ENCODE measurements at places on chromosomes 6 and 20.
A peak's percentile ranks its signal among the peaks of the same experiment; 100 is the strongest.

DNA sequence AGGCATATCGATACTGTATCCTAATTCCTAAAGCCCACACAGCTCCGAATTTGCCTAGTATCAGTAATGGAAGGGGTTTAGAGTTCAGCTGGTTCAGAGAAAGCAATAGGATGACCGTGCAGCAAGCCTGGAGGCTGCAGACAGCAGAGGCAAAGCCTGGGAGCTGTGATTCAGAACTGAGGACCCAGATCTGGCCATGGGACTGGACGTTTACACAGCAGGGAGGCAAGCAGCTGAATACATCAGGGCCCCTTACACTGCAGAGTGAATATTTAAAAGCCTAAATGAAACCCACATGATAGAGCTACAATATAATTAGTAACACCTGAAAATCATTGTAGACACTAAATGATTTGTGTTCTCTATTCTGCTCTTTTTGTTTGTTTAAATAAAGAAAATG is 38.0 kb downstream of the ELOVL2 start:
- peak; percentile 21 for DNase-seq

DNA sequence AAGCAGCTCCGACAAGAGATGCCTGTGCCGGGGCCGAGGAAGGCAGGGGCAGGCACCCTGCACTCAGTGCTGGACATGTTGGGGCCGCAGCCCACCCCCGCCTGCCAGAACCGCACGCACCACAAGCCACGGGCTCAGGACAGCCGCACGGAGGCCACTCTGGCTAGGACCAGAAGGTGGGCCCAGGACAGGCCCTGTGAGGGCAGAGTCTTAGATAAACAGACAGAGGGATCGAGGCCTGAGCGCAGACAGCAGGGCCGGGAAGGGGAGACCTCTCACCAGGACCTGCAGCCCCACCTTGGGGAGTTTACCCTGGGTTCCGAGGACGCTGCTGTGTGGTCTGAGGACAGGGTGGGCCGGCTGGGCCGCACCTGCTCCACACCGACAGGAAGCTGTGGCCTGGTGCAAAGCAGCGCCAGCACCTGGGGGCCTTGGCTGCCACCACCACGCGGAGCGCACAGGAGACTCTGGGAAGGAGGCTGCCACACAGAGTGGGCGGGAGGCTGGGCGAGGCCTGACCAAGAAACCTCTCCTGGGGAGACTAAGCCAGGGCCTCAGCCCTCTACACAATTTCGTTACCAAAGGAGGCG is 32.0 kb downstream of the KCNQ2 start:
- no peak for DNase-seq

DNA sequence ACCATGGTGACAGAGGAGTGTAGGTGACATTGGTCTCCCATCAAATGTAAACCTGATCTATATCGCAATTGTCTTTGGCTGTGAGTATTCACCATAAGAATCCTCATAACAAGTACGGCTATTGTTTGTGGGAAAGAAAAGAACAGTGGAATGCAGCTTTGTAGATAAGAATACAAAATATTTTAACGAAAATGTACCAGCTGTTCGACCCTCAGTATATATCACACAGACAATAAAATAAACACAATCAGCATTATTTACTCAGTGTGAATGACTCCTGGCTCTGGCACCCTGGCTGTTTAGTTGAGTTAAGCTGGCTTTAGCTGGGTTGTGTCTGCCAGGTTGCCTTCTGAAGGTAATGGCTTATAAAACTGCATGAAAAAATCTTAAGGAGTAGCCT is 43.4 kb downstream of the SNRNP48 start:
- no peak for DNase-seq

- no peak for DNase-seq
Observed at GRCh38 chr6:165841153-165841558, 178.1 kb upstream of the PDE10A start.

DNA sequence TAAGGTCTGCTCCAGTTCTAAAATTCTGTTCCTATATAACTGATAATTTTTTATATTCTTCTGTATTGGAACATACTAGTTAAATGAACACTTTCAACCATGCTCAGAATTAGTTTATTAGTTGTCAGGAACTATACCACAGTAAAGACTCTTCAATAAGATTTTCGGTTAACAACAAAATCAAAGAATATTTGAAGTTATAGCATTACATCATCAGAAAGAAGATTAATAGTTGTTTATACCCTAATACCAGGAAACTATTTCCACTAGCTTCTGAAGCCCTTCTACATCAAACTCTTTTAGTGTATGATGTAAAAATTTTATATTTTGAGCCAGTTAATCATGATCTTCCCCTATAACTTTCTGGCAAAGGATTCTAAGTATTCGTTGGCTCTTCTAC is 6.6 kb downstream of the CALHM4 start:
- no peak for DNase-seq

DNA sequence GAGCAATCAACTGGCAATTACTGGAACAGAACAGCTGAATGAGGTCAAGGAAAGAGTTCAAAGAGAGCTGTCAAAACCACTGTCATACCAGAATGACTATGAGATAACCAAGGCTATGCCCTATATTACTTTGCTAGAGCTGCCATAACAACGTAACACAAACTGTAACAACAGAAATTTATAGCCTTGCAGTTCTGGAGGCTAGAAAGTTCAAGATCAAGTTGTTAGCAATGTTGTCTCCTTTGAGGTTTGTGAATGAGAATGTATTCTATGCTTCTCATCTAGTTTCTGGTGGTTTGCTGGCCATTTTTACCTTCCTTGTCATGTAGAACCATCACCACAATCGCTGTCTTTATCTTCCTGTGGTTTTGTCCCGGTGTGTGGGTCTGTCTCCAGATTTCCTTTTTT is 1323.0 kb upstream of the GJE1 start:
- DNase-seq: no peak

GRCh38 chr20:57777911-57778310 is 68.1 kb upstream of the PMEPA1 start:
- no peak for DNase-seq

DNA sequence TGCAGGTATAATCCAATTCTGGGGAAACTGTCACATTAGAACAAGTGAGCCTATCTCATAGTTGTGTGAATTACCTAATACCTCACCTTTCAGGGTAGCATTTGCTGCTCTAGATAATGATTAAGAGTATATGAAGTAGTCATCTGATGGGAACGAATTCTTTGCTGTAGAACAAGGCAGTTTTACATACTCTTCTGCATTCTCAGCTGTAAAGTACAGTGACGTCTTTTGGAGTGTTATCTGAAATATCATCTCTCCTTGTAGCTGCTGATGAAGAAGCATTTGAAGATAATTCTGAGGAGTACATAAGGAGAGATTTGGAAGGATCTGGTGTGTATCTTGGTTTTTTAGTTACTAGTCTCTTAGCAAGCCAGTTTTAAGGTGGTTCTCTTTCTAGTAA is 28.4 kb downstream of the CSE1L start:
- no peak for DNase-seq

- no peak for DNase-seq
Observed at GRCh38 chr6:7135755-7136154, 28.0 kb downstream of the RREB1 start.

DNA sequence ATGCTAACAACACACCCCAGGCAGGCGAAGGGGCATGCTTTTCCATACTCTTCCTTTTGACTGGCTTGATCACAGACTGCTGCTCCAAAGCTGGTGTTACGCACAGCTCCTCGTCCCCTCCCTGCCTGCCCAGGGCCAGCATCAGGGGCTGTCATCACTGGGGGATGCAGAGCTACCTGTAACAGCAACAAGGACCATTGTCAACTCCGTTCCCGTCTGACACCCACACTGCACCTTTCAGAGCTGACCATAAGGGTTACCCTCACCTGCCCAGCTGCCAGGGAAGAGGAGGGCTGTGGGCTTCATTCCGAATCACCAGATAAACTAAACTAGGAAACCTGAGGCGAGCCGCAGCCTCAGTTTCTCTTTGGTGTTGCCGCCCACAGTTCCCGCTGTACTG is 15.4 kb downstream of the NQO2 start:
- DNase-seq: no peak

- DNase-seq: peak; percentile 94
Observed at GRCh38 chr20:63969838-63970713, at the start of gene ZNF512B. Gene ZNF512B (minus strand): TSS chr20:63969930. CDS start chr20:63967950, 1,980 bp downstream.

DNA sequence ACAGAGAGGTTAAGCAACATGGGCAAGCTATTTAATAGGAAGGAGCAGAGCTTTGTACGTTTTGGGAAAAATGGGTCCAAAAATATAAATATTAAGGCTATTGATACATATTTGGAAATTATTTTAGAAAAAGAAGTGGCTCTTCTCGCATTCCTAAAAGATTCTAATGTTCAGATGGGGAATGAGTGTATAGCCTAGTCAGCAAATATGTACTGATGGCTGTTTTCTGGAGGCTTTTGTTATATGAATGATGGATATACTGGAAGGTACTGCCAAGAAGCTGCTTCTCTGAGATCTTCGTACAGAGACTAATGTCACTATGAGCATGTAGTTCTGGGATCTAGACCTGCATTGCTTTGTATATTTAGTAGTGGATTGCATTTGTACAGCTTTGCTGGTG is 71.7 kb downstream of the PLAGL1 start:
- no peak for DNase-seq

GRCh38 chr20:4472906-4473305 is 248.8 kb upstream of the PRND start:
- DNase-seq: peak; percentile 27

GRCh38 chr20:47290008-47290407 is 66.5 kb downstream of the ZMYND8 start:
- DNase-seq: no peak

- DNase-seq: no peak
Observed at GRCh38 chr6:54609981-54610380, 236.6 kb upstream of the FAM83B start.

GRCh38 chr6:14468647-14469321 is 351.2 kb downstream of the CD83 start:
- no peak for DNase-seq

DNA sequence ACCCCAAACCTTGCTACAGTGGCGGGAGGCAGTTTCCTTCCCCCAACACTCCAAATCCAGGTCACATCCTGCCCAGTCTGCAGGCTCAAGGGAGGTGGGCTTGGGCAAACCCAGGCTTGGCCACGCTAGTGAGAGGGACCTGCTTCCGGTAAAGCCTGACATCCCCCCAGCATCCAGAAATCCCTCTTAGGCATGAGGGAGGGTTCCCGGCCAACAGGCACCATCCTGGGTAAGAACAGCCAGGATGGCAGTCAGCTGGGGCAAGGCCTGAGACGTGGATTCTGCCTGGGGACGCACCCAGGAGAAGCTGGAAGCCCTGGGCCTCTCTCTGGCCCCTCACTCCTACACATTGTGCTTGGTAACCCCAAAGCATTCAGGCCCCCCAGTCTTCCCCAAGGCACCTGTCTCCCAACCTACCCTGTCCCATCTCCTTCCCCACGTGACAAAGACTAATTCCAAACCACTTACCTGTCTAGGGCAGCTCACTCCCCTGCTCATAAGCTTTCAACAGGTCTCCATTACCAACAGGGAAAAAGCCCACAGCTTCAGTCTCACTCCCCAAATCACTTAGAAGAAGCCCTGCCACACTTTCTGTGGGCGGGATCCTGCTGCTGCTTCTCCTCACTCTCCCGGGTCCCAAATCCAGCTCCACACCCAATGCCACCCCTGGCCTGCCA is 2.1 kb downstream of the C20orf144 start:
- DNase-seq: no peak

GRCh38 chr6:43256670-43257366 is 13.5 kb downstream of the TTBK1 start:
- no peak for DNase-seq

GRCh38 chr6:36559011-36559793 is 11.9 kb upstream of the STK38 start:
- no peak for DNase-seq

GRCh38 chr20:33828326-33828844 is 17.2 kb downstream of the CHMP4B start:
- DNase-seq: no peak

DNA sequence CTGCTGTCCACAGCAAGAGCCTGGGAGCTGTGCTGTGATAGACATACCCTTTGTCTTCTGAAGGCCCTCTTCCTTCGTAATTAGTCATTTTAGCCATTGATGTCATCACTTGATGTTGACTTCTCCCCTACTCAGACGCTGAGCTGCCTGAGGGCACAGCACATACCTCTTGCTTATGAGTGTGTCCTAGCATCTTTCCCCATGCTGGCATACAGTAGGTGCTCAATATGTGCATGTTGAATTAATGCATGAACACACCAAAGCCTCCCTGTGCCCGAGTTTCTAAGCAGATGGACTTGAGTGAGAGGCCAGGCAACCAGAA is 35.8 kb upstream of the FAM83D start:
- DNase-seq: no peak

DNA sequence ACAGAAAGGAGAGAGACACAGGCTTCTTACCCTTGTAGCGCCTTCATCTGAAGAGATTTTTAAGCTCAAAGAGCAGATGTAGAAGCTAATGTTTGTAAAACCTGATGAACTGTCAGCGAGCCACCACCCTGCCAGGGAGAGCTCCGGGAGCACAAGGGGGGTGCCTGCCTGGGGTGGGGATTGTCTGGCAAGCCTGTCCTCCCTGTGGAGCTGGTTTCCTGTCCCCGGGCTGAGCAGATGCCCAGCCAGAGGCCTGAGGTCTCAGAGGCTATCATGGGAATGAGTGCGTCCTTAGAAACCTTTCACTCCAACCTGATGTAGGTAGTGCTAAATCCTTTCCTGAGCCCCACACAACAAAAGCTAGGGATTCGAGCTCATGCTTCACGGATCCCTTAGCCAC is 41.9 kb upstream of the NR2E1 start:
- no peak for DNase-seq

DNA sequence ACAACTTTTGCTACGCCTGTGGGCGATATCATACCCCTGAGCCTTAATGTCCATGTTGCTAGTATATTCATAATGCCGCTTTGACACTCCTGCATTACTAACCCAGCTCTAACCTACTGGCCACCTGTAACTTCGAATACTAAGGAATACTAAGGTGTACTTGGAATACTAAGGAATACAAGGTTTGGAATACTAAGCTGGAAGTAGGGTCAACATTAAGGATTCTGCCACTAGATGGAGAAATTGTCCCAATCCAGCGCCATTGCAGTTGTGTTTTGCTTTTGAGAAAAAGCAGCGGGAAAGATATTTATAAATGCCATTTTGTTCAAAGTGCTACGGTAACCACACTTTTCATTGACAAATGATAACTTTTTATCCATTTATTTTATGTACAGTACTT is 10.7 kb downstream of the TBXT start:
- no peak for DNase-seq

GRCh38 chr6:55016261-55016660 is 158.1 kb upstream of the HCRTR2 start:
- no peak for DNase-seq

DNA sequence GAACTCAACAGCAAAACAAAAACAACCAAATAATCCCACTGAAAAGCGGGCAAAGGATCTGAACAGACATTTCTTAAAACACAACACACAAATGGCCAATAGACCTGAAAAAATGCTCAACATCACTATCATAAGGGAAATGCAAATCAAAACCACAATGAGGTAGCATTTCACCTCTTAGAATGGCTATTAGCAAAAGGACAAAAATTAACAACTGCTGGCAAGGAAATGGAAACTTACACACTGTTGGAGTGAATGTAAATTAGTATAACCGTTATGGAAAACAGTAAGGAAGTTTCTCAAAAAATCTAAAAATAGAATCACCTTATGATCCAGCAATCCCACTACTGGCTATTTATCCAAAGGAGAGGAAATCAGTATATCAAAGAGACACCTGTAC is 20.9 kb downstream of the FAM8A1 start:
- no peak for DNase-seq

- no peak for DNase-seq
Observed at GRCh38 chr6:54031169-54031568, 80.1 kb upstream of the MLIP start.
